ENCODE measurements at places on chromosomes 11 and 22.

DNA sequence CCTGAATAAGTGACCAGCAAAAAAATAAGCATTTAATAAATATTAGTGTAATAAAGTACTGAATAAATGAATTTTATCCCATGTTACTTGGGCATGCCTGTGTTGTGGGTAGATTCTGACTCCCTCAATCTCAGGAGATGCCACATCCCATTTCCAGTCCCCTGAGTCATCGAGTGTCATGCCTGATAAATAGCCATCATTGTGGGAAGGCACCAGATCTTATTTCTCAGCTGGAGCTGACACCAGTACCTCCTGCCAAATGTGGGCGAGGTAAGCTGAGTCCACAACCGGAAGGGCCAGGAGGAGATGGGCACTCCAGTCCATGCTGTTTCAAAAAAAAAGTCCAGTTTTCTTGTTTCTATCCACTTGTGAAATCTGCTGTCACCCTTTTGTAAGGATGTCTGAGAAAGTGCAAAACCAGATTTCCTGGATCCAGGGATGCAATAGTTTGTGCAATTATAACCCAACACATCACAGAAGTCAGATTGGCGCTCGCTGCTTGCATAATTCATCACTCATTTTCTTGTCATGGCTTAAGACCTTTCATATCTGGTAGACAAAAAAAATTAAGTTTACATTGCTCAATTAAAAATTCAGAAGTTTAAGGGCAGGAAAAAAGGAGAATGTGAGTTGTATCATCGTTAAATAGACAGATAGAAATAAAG lies 311.6 kb downstream of the MIAT start:
- no peak for DNase-seq

DNA sequence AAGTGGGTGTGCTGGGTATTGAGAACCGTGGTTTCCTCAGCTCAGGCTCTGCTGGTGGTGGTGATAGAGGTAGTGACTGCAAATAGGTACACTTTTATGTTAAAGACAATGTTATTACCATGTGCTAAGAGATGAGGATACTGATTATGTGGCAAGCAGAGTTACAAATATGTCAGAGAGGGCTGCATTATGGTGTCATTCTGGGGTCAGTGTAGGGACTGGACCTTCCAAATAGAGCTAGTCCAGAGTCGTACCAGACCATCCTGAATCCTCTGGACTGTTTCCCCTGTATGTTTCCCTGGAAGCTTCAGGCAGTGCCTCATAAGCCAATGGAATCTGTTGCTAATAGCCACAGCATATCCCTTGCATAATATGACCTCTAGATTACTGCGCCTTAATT lies at the start of gene DNAJB7:
Gene DNAJB7 (minus strand): TSS at position 101 of the 400 bp plus-strand sequence. CDS start 119 bp downstream, outside the sequence.
- DNase-seq, result no peak

DNA sequence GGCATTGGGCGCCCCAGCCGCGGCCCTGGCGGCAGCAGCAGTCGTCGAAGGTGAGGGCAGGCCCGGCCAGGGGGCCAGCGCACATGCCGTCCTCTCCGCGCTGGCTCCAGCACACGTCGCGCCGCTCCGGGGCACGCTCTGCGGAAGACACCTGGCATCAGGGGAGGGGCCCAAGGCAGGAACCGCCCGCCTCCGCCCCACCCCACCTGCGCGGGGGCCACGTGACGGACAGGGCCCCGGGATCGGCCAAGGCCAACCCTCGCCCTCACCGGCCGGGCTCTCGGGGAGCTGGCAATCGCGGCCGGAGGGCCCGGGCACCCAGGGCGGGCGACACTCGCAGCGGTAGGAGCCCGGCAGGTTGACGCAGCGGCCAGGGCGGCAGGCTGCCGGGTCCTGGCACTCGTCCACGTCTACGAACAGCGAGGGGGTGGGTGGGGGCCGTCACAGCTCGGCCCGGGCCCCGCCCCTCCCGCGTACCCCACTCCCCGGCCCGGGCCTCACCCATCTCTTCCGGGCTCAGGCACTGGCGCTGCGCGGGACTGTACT lies 14.9 kb downstream of the SCYL1 start:
- no peak for DNase-seq

- no peak for DNase-seq
Observed at GRCh38 chr22:42131562-42131961, 952 bp upstream of the CYP2D6 start.

- DNase-seq, result no peak
Observed at GRCh38 chr22:47678636-47679287, 916.3 kb downstream of the TBC1D22A start.

- DNase-seq, result no peak
Observed at GRCh38 chr22:17748555-17749353, 25.5 kb downstream of the BID start.

GRCh38 chr11:74280494-74280893 lies 30.9 kb downstream of the P4HA3 start:
- no peak for DNase-seq

GRCh38 chr11:125123947-125124617 lies 12.7 kb upstream of the TMEM218 start:
- peak; percentile 49 for DNase-seq

GRCh38 chr11:71140206-71140919 lies 112.0 kb downstream of the SHANK2 start:
- DNase-seq, result no peak

DNA sequence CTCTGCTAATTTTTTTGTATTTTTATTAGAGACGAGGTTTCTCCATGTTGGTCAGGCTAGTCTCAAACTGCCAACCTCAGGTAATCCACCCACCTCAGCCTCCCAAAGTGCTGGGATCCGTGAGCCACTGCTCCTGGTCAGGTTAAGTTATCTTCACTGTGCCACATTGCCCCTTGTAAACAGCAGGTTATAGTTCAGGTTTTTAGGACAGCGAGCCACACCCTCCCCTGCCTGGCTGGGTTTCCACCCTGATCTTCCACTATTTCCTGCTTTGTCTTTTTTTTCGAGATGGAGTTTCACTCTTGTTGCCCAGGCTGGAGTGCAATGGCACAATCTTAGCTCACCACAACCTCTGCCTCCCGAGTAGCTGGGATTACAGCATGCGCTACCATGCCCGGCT lies 16.1 kb downstream of the ACO2 start:
- DNase-seq, result no peak
